ENCODE measurements at places on chromosomes 6 and 20.

- no peak for DNase-seq
Observed at GRCh38 chr6:131258010-131258652, 122.9 kb downstream of the AKAP7 start.

- no peak for DNase-seq
Observed at GRCh38 chr6:3517350-3517749, 60.5 kb upstream of the SLC22A23 start.

GRCh38 chr6:30752157-30752927 lies 8.0 kb upstream of the IER3 start:
- DNase-seq: peak; percentile 59

- DNase-seq: no peak
Observed at GRCh38 chr6:108592371-108593337, 31.9 kb downstream of the FOXO3 start.

DNA sequence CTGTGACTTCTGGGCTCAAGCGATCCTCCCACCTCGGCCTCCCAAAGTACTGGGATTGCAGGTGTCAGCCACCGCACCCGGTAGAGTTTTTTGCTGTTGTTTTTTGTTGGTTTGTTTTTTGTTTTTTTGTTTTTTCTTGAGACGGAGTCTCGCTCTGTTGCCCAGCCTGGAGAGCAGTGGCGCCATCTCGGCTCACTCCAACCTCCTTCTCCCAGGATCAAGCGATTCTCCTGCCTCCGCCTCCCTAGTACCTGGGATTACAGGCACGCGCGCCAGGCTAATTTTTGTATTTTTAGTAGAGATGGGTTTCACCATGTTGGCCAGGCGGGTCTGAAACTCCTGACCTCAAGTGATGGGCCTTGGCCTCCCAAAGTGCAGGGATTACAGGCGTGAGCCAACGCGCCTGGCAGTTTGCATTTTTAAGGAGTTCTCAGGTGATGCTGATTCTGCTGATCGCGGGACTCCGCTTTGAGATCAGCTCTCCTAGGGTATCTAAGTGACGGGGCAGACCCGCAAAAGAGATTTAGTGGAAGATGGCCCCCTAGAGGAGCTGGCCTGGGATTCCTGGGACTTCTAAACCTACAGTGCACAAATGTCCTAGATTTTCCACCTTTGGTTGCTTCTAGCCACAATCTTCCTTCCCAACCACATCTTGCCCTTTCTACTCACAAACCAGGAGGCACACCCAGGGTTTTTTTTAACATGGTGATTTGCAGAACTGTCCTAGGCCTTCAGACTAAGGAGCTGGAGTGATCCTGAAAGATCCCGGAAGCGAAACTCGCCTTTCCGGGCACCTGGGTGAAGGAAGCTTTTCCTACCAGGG lies 45.2 kb downstream of the DPPA5 start:
- DNase-seq: no peak

DNA sequence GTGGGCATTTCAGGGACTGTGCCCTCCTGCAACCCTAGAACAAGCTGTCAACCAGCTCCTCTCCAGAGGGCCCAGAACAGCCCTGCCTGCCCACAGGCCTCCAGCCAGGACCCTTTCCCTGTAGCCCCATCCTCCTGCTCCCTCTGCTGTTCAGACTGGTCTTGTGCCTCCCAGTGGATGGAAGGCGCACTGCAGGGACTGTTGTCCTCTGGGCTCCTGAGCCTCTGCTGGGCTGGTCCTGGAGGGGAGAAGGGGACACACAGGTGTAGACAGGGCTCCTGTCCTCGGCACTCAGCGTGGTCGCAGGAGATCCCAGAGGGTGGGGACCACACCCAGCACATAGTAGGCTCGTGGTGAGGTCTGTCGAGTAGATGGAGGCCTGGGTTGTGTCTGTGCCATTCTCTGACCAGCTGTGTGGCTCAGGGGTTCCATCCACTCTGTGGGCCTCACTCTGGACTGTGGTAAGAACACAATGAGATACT lies 11.5 kb downstream of the ITPR3 start:
- no peak for DNase-seq

GRCh38 chr20:19924255-19924654 lies 92.9 kb upstream of the NAA20 start:
- DNase-seq: no peak

DNA sequence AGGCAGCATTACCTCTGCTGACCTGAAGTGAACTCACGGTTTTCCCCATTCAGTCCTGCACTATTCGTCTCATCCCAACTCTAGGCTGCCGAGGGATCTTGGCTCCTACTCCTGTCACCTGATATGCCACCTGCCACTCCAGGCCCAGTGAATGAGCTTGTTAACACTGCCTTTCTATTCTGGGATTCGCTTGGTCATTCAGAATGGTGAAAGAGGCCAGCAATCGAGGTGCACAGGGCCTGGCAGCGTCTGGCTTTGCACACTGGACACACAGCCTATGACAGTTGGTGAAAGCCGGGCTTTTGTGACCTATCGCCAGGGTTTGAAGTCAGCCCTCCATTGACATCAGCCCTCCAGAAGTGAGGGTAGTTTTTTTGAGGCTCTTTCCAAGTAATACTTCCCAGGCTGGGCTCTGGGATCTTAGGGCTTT lies 59.3 kb upstream of the MYL9 start:
- peak; percentile 45 for DNase-seq

GRCh38 chr6:147390909-147391536 lies 117.5 kb upstream of the SAMD5 start:
- DNase-seq: no peak

GRCh38 chr20:664576-664975 lies 11.0 kb downstream of the SCRT2 start:
- no peak for DNase-seq

DNA sequence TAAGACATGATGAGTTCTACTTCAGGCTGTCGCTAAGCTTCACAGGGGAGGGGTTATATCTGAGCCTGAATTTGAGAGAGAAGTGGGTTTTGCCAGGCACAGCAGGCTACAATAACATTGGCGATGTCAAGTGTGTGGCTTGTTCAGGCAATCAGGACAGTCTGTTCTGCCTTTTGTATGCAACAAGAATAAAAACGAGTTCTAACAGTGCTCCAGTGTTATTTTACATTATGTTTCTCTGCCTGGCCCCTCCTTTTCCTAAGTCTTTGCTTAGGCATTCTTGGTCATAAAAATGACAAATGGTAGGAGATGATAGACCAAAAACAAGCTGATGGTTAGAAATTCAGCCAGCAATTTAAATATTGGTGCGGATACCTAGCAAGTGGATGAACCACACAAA lies 26.8 kb downstream of the PAQR8 start:
- no peak for DNase-seq

DNA sequence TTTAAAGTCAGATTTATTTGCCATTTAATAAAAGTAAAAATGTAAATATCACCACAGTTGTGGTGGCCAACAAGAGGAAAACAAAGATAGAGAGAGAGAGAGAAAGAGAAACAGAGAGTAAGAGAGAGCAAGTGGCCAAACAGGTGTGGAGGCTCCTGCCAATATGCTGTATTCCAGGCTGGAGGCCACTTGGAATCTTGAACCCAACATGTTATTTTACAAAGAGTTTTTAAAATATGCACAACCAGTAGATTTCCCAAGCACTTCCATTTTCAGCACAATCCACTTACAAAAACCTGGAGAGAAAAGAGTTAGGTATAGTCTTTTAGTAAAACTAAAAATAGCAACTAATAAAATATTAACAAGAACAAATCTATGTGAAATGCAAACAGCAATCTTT lies 1323.1 kb upstream of the CITED2 start:
- no peak for DNase-seq

GRCh38 chr6:939526-940252 lies 246.8 kb upstream of the EXOC2 start:
- DNase-seq: no peak

- DNase-seq: no peak
Observed at GRCh38 chr6:108323710-108324466, 29.0 kb downstream of the AFG1L start.

DNA sequence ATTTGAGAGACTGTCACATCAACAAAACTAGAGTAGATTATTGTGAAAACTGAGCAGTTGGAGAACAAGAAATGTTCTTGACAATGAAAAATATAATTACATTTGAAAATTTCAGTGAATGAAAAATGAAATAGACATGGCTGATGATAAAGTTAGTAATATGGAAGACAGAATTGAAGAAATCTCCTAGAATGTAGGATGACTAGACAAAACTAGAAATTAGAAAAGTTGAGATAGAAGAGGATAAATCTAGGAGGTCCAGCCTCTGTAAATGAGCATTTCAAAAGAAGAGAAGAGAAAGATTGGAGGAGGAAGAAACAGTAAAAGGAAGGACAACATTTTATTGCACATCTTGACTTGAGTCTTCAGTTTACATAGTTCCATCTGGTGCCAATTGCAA lies 178.7 kb downstream of the NFATC2 start:
- DNase-seq: no peak

DNA sequence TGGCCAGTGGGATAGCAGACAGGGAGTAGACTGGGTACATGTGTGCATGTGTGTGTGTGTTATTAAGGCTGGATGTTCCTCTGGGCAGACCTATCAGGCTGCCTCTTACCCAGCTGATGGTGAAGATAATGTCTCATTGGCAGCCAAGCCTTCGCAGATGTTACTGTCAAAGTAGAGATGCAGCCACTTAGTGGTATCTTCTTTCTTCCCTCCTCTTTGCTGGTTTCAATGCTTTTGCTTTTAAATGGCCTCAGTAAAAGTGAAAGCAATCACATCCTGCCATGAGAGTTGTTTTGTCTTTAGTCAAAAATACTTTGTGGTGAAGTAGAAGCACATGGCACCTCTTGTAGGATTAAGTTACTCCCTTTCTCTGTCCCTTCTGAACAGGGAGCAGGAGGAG lies 57.5 kb downstream of the SNRNP48 start:
- no peak for DNase-seq

DNA sequence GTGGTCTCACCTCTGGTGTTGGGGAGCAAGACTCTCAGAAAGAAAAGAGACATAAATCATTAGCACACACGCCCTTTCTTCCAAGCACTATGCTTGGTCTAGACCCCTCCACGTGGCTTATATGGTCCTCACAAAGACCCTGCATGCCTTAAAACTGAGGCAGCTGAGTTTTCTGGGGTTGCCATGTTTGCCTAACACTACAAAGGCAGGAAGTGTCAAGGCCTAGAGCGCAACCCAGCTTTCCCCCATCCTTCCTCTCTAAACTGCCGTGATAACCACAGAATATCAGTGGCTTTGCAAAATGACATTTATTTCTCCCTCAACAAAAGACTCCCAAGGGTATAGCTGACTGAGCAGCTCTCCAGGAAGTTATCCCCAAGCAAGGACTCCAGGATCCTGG lies 146.5 kb upstream of the TOP1 start:
- no peak for DNase-seq

GRCh38 chr20:10610251-10610650 lies 63.5 kb downstream of the JAG1 start:
- no peak for DNase-seq

DNA sequence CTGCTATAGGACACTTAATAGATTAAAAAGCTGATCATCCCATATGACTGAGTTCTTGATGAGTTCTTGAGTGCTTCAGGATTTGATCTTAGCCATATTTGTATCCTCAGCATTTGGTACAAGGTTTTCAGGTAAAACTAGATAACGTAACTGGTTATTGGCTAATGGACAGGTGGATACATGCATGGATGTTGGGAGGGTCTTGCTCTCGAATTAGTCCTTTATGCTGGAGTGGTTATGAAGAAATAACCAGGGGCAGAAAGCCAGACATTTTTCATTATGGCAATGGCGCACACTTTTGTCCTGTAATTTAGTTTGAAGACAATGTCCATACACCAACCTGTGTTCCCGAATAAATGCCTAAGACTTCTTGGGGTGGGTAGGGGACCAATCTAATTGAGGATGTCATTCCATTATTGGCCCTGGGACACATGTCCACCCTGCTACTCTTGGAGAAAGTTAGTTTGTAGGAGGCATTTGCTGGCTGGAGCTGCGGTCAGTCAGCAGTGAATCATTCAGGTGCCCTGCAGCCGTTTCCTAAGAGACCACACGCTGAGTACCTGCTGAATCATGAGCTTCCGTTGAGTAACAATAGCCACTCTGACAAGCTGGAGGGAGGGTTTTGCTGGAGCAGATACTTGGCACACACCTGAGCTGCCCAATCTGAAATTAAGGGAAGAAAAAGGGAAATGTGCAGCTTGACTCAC lies 194.4 kb downstream of the FOXA2 start:
- no peak for DNase-seq

DNA sequence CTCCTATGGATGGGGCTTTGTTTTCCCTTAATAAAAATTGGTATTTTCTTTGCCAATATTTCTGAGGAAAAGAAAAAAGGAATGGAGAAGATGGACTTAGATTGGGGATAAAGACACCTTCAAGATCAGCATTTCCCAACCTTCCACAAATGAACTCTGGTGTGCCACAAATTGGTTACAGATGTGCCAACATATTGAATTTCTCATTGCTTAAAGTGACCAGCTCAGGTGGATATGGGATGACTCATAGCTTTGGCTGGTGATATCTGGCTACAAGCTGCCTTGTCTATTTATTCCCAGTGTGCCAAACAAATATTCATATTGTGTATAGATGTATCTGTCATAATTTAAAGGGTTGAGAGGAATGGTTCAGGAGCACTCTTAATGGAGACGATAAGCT lies 32.5 kb downstream of the THEMIS start:
- no peak for DNase-seq

GRCh38 chr6:21157186-21157929 lies 436.2 kb upstream of the SOX4 start:
- DNase-seq: no peak

GRCh38 chr20:48620154-48620506 lies 207.7 kb downstream of the PREX1 start:
- DNase-seq: no peak

DNA sequence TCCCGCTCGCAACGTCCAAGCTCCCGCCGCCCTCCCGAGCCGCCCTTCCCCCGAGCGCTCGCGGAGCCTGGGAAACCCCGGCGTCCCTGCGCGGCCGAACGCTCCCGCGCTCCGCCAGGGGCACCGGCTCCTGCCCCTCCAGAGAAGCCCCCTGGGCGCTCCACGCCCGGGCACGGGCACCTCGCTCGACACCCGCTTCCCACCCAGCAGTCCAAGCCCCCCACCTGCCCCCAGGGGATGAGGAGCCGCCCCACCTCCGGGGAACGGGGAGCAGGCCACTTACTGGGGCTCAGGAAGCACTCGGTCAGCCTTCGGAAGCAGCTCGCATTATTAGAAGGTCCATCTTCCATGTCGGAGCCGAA lies 1.4 kb downstream of the PDE10A start:
- no peak for DNase-seq

- DNase-seq: no peak
Observed at GRCh38 chr6:107218142-107218541, 102.8 kb upstream of the BEND3 start.

GRCh38 chr20:2507464-2507863 lies 1.3 kb downstream of the ZNF343 start:
- DNase-seq: no peak

- no peak for DNase-seq
Observed at GRCh38 chr20:55174635-55175034, 699.2 kb downstream of the DOK5 start.

DNA sequence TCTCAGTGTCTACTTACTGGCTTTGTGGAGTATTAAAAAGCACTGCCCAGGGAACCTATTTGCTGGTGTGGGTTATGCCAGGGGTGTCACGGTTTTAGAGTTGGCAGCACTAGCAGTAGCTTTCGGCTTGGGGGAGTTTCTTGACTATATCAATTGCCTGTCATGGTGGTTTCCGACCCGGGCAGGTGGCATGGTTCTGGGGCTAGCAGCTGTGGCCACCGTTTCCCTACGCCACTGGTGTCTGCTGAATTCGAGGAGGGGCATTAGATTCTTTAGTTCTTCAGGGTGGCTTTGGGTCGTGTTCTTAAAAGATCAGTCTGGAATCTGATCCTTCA lies 55.6 kb upstream of the FOXC1 start:
- no peak for DNase-seq

- DNase-seq: no peak
Observed at GRCh38 chr6:150410399-150410798, 41.6 kb downstream of the IYD start.
